ENCODE measurements at places on chromosomes 3 and 15.

GRCh38 chr15:73323374-73323955, 45.3 kb downstream of the HCN4 start:
- no peak for DNase-seq

GRCh38 chr15:88108991-88109390, 147.5 kb downstream of the NTRK3 start:
- no peak for DNase-seq

GRCh38 chr15:78598348-78598747, 22.4 kb downstream of the CHRNA3 start:
- no peak for DNase-seq

DNA sequence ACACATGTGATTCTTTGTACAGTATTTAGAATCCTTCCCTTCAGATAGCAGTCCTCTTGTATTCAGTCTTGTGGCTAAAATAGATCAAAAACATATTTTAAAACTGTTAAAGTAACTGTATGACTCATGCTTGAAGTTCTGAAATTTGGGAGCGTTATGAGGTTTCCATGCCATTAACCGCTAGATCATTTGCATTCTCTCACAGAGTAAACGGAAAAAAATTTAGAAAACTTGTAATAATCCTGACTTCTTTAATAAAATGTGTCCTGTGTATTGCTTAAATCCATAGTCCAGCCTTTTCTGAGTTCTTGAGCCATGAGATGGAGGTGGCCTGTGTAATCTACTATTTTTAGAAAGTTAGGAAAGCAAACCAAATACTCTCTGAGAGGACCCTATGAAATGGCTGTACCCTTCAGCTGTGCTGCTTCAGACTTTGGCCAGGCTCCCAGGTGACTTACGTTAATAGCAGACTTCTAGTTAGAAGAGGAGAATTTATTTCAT, 33.8 kb downstream of the MBNL1 start:
- no peak for DNase-seq

- no peak for DNase-seq
These were observed 32.0 kb upstream of the PPP4R2 start for GRCh38 chr3:72964633-72965032.

DNA sequence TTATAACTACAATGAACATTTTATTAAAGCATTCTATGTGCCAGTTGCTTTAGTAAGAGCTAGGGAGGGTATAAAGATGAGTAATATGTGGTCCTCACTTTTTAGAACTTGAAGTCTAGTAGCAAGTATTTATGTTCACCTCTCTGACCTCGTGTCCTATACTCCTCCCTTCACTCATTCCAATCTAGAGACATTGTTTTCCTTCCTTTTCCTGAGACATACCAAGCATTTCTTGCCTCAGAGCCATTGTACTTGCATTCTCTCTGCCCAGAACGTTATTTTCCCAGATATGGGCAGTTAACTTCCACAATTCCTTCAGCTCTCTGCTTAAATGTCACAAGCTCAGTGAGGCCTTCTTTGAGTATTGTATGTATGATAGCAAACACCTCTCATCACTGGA, 408.6 kb downstream of the PDCD6IP start:
- DNase-seq = no peak

- no peak for DNase-seq
These were observed 58.8 kb downstream of the ADAM10 start for GRCh38 chr15:58690703-58691102.

DNA sequence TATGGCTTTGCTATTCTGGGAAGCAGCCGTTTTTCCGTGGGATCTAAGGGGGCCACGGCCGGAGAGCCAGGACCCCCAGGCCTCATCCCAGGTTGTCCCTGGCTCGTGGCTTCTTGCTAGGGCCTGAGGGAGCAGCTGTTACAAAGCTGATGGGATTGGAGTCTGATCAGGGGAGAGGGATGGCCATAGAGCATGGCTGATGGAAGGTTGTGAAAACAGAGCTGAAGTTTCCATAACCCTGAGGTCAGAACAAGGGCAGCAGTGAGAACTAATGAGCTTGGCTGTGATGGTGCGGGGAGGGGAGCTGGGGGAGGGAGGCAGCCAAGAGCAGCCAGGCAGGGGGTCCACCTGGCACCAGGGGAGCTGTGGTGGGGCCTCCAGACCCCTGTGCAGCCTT, 63.0 kb downstream of the LINGO1 start:
- DNase-seq = no peak
